ENCODE measurements at places on chromosomes 2 and 18.

DNA sequence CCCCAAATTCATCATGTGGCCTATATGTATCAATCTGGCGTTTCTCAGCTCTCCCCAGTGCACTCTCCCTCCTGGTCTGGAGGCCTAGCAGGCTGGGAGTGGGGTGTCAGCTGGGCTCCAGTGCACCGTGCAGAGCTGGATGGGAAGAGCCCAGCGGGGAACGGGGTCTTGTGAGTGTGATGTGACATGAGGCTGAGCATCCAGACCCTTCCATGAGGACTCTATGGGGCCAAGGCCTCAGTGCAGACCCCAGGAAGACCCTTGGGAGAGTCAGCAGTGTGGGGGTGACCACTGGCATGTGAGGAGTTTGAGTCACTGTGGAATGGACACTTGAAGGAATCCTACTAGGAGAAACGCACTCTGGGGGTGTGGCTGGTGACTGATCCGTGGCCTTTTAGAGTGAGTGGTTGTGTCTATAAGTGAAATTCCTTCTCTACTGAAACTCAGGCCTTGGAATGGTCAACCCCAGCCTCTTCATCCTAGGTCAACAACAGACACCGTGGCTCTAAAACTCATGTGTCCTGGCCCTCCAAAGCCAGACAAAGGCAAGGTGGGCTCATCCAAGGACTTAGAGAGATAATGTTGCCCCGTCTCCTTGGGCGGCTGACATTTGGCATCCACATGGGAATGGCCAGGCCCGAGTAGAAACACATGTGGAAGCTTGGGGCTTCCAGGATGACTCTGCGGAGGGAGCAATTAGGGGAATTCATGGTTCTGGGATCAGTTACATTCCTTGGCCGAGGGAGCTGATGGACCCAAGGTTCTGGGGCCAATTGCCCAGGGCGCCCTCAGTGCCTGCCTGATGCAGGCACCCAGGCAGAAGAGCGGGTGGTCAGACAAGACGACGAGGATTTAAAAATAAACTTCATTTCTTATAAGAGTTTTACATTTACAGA lies 156.0 kb upstream of the TWIST2 start:
- DNase-seq: no peak

DNA sequence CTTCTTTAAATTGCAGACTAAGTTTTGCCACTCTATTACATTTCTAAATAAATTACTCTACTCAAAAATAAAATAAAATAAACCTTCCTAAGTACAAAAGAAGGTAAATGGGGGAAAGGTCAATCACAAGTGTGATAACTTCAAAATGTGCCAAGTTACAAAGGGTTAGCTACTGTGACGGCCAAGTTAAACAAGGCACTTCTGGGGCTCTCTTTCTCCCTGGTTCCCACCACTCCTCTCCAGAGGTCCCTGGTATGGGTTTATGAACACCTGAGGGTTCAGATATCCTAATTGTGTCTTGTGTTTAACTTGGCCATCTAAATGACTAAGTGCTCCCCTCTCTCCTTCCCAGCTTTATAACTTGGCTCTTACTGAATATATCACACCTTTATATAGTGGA lies 5.4 kb downstream of the ZNF521 start:
- no peak for DNase-seq

GRCh38 chr18:29712785-29713184 lies 1329.8 kb downstream of the DSC3 start:
- no peak for DNase-seq

GRCh38 chr2:2107141-2107540 lies 223.9 kb downstream of the MYT1L start:
- no peak for DNase-seq

- no peak for DNase-seq
Observed at GRCh38 chr2:23418461-23418911, 33.5 kb downstream of the KLHL29 start.

DNA sequence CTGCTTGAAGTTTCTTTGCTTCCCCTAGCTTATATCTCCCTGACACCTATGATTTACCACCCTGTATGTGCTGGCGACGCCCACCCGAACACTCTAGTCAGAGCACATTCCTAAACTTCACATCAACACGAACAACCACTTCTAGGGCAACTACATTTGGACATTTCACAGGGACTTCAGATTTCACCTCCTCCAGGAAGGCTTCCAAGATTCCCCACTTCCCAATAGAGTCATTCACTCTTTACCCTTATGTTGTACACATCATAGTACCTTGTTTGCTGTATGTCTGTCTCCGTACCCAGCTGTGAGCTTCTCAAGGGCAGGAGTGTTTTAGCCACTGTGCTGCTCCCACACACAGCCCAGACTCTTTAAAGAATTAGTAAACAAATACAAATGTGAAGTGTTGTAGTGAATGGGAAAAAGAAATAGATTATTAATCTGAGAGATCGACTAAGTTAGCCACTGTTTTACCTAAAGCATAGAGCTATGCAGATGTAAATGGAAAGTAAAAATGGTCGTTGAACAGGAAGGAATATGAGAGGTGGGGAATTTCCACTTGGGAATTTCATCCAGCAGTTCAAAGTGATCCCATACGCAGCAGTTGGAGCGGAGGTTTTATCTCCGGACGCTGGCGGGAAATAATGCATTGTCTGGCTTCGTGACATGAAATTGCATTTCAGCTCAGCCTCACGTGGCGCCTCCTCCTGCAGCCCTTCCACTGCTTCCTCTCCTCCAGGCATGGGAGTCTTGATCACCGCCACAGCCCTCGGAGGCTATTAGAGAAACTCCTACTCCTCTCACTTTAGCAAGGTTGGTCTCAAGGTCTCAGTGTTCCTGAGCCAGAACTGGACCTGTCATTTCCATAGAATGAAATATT lies 233.4 kb upstream of the COPS8 start:
- no peak for DNase-seq

DNA sequence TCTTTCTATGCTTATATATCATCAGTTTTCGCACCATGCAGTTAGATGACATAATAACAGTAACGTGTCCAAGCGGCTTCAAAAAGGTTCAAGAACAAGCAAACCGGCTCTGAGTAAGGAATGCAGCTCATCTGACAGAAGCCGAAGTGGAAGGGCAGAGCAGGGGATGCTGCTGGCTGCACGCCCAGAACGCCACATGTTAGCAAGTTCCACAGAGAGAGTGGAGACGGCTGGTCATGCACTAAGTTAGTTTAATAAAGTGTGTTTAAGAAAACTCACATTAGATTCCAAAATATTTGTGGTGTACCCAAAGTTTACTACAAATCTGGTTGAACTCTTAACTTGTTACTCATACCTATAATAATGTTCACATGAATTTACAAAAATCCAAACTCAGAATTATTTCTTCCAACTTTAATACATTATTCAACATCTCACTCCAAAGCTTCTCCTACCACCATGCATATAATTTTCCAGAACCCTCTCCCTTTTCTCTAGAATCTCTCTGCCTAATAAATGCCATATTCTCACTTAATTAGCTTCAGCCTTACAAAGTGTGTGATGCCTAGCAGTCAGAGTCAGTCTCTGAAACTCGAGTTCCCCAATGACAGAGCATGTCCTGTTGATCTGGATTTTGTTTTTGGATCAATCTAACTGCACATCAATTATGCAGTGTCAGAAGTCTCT lies 170.0 kb downstream of the DNAH7 start:
- no peak for DNase-seq

GRCh38 chr2:130162968-130163367 lies 18.1 kb upstream of the CCDC74B start:
- no peak for DNase-seq

DNA sequence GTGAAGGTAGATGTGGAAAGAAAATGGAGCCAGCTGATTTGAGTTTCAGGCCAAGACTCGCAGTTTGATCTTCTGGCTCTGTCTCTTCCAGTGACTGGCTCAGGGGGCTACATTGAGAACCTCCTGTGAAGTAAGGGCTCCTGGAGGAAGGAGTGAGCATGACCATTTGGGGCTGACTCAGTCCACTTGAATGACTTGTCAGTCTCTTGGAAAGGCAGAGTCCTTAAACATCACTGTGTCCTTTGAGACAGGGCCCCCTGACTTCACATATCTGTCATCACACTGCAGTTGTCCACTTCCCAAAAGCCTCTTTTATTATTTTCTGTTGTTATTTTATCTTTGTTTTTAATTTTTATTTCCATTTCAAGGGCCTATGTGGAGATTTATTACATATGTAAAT lies 204.6 kb upstream of the APCDD1 start:
- no peak for DNase-seq

- DNase-seq: no peak
Observed at GRCh38 chr18:44039826-44040225, 640.9 kb upstream of the SETBP1 start.

GRCh38 chr2:23092831-23093230 lies 292.1 kb upstream of the KLHL29 start:
- no peak for DNase-seq

DNA sequence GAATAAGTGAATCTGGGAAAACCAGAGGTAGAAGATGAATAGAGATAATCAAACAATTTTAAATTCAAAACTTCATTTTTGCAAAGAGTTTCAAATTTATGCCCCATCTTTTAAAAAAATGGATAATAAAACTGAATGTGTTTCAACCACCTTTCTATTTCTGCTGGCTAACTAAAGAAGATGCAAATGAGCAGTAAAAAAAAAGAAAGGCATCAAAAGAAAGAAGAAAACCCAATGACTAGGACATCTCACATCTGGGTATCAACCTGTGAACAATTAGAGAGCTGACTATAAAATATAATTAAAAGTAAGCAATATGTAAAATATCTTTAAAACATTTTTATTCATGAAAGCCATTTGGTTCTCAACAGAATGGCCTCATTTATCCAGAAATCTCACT lies 2.5 kb downstream of the PGAP1 start:
- DNase-seq: no peak

DNA sequence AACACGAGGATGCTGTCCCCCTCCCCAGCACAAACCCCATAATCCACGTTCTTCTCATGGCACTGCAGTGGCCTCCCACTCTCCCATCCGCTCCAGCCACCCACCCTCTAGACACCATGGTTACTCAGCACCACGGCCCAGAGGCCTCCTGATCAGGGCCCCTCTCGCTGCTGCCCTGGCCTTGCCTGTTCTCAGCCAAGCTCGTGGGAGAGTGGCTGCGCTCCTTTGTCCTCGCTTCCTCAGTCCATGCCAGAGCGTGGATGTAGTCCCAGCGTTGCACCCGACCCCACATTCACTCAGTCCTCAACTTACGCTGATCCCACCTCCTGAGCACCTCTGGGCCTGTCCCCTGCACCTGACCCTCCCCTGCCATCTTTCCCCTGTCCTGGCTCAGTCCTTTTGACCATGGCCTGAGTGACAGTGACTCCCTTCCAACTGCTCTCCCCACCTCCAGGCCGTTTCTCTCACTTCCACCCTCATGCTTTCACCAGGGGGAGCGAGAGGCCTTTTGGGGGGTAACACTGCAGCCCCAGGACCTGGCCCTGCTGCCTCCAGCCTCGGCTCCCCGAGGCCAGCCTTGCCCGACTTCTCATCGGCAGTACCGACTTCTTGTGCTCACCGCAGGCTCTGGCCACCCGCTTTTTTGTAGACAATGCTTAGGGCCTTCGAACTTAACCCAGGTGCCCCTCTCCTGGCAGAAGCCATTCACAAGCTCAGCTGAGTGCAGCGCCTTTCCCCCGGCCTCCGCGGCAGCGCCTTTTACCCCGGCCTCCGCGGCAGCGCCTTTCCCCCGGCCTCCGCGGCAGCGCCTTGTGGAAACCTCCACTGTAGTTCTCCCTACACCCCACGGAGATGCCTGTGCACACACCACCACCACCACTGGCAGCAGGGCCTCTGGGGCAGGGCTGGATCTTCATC lies 131.4 kb downstream of the CLIP4 start:
- DNase-seq: no peak

- DNase-seq: no peak
Observed at GRCh38 chr18:21458310-21458709, 142.2 kb downstream of the ESCO1 start.
